ENCODE measurements at places on chromosomes 7 and 10.

DNA sequence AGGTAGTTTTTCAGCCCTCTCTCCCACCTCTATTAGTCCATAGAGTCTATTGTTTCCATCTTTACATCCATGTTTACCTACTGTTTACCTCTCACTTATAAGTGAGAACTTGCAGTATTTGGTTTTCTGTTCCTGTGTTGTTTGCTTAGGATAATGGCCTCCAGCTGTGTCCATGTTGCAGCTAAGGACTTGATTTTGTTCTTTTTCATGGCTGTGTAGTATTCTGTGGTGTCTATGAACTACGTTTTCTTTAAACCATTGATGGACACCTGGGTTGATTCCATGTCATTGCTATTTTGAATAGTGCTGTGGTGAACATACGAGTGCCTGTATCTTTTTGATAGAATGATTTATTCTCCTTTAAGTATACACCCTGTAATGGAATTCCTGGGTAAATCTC lies 292.4 kb downstream of the PHF14 start:
- DNase-seq, result no peak

DNA sequence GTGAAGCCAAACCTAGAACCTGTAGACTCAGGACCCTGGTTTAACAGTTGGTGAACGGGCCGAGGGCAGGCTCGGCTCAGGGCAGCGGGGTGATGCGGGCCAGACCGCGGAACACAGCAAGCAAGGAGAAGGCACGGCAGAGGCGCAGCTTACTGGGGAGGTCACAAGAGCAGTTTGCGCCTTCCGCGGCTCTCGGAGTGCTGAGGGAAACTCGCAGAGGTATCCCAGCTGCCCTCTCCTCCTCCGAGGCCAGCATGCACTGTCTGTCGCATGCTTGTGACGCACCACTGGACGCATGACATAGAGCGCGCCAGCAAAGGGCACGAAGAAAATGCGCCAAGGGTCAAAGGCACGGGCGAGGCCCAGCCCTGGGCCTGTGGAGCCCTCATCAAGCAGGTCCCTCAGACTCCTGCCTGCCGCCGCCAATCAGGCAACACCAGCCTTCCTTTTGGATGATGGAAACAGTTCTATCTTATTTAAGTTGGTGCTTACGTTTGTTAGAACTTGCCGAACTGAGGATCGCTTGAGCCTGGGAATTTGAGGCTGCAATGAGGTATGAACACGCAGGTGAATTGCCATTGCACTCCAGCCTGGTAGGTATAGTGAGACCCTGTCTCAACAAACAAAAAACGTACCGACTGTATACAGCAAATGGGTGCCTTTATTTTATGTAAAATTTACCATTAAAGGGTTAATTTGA lies 574.3 kb upstream of the GHITM start:
- no peak for DNase-seq

- DNase-seq, result no peak
These were observed 238.2 kb downstream of the BUB3 start for GRCh38 chr10:123392182-123392963.

DNA sequence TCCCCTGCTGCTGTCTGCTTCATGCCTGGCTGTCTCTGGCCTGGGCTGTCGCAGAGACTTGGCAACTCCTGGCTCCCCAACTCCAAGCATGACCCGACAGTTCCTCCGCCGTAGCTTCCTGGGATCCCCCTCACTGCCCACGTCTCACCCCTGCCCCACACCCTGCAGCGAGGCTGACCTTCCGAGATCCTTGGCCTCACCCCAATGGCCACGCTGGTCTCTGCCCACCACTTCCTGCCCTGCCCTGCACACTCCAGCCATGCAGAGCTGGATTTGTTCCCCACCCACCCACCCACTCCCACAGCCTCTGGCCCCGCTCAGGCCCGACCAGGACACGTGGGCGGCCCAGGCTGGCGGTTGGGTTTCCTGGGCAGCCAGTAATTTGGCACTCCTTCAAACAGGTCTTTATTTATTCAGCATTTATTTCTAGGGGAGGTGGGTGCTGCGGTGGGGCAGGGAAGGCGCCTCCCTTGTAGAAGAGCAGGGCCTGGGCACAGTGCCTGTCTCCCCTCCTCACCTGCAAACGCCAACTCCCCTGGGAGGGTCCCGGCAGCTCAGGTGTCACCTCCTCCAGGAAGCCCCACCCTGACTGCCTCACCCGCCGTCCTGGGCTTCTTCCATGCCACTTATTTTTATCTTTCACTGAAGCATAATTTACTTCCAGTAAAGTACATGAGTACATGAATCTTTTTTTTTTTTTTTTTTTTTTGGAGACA lies 25.5 kb downstream of the GTF2IRD1 start:
- no peak for DNase-seq

- DNase-seq, result peak; percentile 95
These were observed 7.2 kb upstream of the PGAM2 start for GRCh38 chr7:44072364-44073231.

- DNase-seq, result peak; percentile 63
These were observed 88.7 kb upstream of the CHST15 start for GRCh38 chr10:124182088-124182541.

DNA sequence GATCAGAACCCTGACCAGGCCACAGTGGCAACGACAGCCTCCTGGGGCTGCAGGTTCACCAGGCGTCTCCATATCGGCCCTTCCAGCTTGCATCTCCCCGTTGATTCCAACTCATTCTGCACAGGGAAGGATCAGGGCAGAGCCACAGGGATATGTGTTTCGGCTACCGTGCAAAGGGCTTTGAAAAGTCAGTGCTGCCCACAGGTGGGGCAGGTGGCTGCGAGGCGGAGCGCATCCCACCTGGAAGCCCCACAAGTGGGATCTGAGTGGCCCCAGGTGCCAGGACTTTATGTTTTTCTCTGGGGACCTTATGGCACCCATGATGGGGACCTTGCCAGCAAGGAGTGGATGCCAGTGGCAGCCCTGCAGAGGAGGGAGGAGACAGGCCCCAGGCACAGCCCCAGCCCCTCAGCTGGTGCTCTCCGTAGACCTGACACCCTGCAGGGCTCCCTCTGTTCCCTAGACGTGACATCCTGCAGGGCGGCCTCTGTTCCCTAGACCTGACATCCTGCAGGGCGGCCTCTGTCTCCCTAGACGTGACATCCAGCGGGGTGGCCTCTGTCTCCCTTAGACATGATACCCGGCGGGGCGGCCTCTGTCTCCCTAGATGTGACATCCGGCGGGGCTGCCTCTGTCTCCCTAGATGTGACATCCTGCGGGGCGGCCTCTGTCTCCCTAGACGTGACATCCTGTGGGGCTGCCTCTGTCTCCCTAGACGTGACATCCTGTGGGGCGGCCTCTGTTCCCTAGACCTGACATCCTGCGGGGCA lies 189.4 kb downstream of the ELFN1 start:
- DNase-seq, result no peak

DNA sequence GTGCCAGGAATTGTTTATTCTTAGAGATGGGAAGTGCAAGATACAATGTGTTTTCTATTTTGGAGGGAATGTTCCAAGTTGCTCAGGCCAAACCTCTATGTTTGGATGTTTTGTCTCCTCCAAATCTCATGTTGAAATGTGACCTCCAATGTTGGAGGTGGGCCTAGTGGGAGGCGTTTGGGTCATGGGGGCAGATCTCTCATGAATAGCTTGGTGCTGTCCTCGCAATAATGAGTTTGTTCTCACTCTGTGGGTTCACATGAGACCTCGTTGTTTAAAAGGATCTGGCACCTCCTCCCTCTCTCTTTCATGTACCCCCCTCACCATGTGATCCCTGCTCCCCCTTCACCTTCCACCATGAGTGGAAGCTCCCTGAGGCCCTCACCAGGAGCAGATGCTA lies 8.3 kb upstream of the GDF10 start:
- peak; percentile 85 for DNase-seq

GRCh38 chr7:16930946-16931345 lies 49.2 kb upstream of the AGR3 start:
- DNase-seq, result no peak

DNA sequence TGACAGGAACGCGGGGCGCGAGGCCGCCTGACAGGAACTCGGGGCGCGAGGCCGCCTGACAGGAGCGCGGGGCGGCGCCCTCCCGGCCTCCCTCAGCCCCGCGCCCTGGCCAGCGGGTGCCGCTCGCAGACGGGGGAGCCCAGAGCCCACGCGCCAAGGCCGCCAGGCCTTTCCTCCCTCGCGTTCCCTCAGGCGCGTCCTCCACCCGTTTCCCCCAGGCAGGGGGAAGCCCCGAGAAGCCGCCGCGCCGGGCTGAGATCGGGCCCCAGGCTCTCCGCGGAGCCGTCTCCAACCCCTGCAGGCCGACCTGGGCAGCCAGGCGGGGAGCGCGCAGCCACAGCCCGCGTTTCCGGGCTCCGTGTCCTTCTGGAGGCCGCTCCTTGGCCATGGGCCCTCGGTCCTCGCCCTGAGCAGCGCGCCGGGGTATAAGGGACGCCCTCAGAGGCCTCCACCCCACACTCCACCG lies 17.7 kb downstream of the PTPRN2 start:
- DNase-seq, result no peak

GRCh38 chr7:155710530-155710929 lies 66.1 kb downstream of the RBM33 start:
- DNase-seq, result no peak

DNA sequence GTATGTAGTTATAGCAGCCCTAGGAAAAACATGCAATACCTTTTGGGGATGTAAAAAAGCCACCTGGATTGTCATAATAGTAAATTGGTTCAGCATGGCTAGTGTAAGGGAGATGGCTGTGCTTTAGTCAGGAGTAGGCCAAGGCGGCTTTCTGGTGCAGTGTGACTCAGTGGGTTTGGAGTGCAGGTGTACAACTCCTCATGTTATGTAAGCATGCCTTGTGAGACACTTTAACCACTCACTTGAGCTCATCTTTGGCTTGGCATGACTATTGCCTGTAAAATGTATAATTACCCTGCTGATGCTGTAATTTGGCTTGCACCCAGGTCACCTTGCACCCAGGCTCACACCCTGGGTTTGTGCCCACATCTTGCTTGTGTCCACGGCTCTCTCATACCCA lies 239.2 kb upstream of the GLI3 start:
- DNase-seq, result no peak

DNA sequence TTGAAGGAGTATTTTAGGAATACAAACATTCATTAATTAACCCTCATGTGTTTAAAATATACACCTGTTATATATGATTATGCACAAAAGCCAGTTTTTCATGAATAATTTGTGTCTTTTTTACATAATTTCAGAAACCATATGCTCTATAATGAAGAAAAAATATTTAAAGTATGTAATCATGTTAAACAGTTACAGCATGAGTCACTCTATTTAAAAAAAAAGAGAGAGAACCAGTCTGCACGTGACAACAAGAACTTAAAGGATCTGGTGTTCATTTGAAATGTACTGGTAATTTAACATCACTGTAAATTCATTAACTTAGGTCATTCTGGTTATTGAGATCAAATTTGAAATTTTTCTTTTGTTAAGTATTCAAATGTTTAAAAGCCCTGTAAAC lies 228.5 kb downstream of the CACNB2 start:
- DNase-seq, result no peak

GRCh38 chr7:24201226-24201625 lies 82.8 kb upstream of the NPY start:
- no peak for DNase-seq

- DNase-seq, result no peak
These were observed 24.1 kb upstream of the ABCA13 start for GRCh38 chr7:48147078-48147591.

- no peak for DNase-seq
These were observed 231.1 kb upstream of the FOXP2 start for GRCh38 chr7:114183311-114184088.

GRCh38 chr10:10958041-10958440 lies 59.6 kb upstream of the CELF2 start:
- DNase-seq, result no peak

- peak; percentile 52 for DNase-seq
These were observed 8.7 kb downstream of the DIP2C start for GRCh38 chr10:680745-681144.

DNA sequence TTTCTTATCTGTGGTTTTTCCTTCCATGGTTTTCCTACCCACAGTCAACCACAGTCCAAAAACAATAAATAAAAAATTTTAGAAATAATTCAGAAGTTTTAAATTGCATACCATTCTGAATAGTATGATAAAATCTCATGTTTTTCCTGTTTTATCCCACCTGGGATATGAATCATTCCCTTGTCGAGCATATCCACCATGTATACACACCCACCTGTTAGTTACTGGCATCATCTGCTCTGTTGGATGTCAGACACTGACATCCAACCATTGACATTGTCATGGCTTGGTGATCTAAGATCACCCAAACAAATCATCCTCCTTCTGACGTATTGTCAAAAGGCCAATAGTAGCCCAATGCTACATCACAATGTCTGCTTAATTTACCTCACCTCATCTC lies 749.8 kb downstream of the TNS3 start:
- DNase-seq, result no peak

DNA sequence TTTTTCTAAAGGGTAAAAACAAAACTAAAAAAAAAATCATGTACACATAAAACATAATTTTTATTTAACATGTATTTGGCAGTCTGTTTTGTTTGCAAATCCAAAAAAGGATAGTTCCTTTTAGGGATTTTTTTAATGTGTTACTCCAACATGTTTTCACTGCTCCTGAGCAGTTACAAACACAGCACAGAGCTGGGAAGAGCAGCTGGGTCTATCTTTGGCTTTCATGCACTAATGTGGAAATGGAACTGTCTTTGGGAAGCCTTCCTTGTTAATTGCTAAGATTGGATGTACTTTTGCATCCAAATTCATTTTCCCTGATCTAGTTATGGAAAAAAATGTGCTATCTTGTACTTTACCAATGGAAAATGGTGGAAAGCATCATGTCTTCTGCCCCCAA lies 1035.1 kb downstream of the CNTNAP2 start:
- DNase-seq, result no peak

- no peak for DNase-seq
These were observed 26.5 kb downstream of the DGKB start for GRCh38 chr7:14875941-14876587.

DNA sequence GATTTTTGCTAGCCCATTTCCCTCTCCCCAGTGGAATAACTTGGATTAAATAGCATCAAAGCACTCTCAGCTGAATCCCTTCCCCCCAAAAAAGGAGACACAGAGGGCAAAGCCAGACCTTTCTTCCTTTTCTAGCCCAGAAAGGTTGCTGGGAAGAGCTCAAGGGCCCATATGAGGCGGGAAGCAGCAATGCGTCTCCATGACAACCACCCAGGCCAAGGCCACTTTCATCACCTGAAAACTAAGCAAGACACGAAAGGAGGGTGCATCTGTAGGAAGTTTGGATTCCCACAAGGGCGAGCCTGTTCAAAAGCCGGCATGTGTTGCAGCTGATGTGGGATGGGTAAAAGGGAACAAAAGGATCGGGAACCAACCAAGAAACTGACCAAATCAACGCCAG lies 229.1 kb downstream of the PLXNA4 start:
- DNase-seq, result no peak

- DNase-seq, result no peak
These were observed 183.7 kb downstream of the FGFR2 start for GRCh38 chr10:121414366-121415062.

DNA sequence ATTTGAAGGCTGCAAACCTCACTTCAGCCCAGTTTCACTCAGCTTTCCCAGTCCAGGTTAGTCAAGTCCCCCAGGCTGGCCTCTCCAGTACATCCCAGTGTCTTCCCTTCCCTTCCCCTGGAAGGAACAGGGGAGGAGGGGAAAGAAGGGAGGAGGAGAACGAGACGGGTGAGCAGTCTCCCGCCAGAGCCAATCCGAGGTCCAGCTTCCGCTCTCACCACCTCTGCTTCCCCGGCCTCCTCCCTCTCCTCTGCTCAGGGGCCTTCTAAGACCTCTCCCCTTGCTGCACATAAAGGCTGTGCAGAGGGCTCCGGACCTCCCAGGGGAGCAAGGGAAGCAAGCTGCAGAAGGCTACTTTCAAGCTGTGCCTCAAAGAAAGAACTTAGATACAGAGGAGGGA lies 4.1 kb downstream of the ATG9B start:
- no peak for DNase-seq
